ENCODE measurements at places on chromosomes 2 and 18.

- no peak for DNase-seq
Observed at GRCh38 chr2:199220920-199221319, 236.8 kb downstream of the SATB2 start.

DNA sequence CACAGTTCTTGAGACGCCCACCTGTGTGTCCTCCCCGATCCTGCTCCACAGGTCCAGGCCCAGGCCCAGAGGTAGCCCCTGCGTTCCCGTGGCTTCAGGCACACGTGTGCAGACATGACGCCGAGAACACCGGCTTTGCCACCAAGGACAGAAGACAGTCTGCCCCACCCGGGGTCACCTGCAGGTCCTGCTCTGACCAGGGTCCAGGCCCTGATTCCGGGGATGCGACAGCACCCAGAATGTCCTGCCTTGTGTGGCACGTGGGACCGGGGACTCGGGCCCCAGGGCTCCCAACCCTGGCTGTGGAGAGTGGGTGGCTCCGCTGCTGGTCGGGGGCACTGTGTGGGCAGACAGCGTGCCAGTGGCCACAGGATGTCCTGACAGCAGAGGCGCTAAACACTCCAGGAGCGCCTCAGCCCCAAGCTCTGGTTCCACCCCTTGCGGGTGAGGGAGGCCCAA, 36.9 kb downstream of the ADI1 start:
- no peak for DNase-seq

DNA sequence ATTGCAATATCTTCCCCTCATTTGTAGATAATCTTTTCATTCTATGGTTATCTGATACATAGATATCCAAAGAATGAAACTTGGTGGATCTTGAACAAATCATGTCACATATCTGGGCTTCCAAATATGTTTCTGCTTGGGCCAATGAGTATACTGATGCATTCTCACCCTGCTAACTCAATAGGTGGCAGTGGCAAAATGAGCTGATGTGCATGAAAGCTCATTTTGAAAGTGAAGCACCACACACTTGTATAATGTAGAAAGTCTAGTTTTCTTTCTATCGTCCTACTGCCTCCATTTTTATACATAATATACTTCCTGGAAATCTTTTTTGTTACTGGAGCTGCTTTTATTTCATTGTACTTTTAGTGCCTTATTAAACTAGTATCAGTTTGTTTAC, 208.2 kb downstream of the PRKCE start:
- no peak for DNase-seq

DNA sequence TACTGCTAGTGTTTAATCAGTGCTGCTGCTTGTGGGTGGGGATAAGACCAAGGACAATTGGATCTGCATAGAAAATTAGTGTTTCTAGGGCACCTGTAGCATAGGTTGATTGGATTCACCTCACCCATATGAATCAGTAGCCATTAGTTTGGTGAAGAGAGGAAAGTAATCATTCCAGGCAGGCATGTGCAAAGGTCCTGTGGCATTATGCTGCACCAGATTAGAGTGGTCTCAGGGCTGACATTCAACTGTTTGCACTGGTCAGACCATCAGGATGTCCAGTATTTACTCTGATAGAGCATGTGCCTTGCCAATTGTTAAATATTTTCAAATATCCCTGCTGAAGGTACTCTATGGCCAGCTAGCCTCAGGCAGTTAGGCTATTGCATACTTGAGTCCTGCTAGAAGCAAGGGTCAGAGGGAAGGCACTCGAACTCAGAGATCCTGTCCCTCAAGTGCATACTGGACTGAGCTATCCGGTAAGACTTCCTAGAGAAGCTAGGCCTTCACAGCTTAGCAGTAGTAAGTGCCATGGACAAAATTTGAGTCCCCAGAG, 64.7 kb downstream of the SKA1 start:
- DNase-seq: no peak

DNA sequence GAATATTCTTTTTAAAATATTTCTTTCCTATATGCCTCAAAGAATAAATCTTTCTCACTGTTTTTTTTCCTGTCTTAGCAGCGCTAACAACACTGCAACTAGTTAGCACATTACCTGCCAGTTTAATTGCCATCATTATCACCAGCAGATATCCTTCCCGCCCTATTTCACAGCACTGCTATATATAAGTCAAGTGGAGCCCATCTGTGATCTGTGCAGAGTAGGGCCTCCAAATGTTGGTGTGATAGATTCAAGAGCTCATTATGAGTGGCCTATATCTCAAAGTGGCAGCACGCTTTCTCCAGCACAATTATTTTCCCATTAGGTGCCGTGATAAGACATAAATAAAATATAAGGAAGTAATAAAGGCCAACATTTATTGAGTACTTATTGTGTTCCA, 19.8 kb upstream of the RGPD4 start:
- peak; percentile 46 for DNase-seq

- DNase-seq: no peak
Observed at GRCh38 chr2:165636959-165637358, 157.1 kb downstream of the GALNT3 start.

- DNase-seq: no peak
Observed at GRCh38 chr2:34241905-34242762, 643.0 kb upstream of the FAM98A start.

GRCh38 chr18:28248653-28249052, 71.7 kb upstream of the CDH2 start:
- no peak for DNase-seq

DNA sequence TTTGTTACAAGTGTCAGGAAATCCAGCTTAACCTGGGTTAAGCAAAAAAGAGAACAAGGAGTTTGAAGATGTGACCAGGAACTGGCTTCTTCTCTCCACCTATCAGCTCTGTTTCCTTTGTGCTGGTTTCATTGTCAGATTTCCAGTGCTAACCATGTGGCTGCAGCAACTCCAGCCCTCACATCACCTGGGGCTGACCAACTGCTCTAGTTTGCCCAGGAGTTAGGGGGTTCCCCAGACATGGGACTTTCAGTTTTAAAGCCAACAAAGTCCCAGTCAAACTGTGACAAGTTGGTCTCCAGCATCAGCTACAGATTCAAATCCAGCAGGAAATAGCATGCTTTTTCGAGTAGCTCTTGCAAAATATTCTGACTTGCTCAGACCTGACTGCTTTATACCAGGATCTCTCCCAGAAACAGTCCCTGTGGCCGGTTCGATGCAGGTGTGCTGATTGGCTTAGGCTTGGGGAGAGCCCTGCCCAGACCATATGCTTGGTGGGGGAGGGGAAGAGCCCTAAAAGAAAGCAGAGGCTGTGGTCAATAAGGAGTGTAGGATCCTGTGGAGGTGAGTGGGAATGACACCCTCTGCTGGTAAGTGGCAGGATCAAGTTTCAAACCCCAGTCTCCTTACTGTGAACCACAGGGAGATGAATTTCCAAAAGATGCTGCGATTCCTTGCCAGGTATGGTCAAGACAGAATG, 49.5 kb downstream of the KCNE4 start:
- no peak for DNase-seq

- DNase-seq: no peak
Observed at GRCh38 chr18:12776821-12777471, 74.1 kb downstream of the PSMG2 start.

DNA sequence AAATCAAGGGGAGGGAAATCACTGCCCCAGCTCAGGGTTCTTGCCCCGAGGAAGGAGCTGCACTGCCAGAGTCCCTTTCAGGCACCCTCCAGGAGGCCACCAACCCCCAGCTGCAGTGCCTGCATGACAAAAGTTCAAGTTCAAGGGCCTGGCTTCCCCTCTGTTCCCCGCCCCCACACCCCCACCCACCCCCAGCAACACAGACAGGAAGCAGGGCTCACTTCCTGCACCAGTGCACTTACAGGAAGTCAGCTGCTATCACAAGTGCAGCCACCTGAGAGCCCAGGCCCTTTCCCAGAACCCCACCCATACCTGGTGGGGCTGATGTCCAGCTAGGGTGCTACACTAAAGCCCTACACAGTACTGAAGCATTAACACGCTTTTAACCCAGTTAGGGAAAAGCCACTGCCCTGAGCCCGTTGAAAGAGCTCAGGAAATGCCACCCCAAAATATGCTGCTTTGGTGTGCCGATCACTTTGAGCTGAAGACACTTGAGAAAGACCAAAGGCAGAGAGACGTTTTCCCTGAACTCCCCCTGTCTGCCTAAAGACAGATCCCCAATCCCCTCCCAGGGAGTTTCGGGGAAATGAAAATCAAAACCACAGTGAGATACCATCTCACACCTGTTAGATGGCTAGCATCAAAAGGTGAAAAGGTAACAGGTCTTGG, 109.9 kb upstream of the CAB39 start:
- DNase-seq: no peak

GRCh38 chr18:44958455-44958854, 277.8 kb downstream of the SETBP1 start:
- DNase-seq: no peak

- no peak for DNase-seq
Observed at GRCh38 chr2:70828914-70829824, 6.4 kb downstream of the CD207 start.

GRCh38 chr2:144217853-144218633, 301.9 kb downstream of the ZEB2 start:
- peak; percentile 74 for DNase-seq

- DNase-seq: no peak
Observed at GRCh38 chr2:16506366-16506765, 159.3 kb downstream of the CYRIA start.

- DNase-seq: no peak
Observed at GRCh38 chr2:35220461-35220860, 1135.1 kb upstream of the CRIM1 start.

- DNase-seq: no peak
Observed at GRCh38 chr2:215958257-215958656, 55.1 kb downstream of the MREG start.
